Cardiac septum (tissue), 1 donor: ENCODE measurements at places on chromosomes 3 and 15.

- DNase-seq = no peak
These were observed 5.1 kb upstream of the MUC13 start for GRCh38 chr3:124939661-124940060.

DNA sequence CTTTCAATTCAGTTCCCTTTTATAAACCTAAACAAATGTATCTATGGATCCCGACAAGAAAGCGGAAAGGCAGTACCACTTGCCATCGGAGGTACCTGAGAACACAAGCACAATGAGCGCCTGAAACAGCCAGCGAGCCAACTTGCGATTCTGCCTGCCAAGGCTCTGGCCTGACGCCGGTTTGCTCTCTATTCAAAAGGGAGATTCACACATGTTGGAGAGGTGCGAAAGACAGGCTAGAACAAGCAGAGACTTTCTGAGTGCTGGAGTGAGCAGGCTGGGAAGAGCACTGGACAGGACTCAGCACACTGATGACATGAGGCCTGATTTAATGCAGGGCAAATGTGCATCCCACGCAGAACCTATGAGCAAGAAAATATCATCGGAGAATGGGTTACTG, 17.7 kb upstream of the PRR23E start:
- DNase-seq = no peak

DNA sequence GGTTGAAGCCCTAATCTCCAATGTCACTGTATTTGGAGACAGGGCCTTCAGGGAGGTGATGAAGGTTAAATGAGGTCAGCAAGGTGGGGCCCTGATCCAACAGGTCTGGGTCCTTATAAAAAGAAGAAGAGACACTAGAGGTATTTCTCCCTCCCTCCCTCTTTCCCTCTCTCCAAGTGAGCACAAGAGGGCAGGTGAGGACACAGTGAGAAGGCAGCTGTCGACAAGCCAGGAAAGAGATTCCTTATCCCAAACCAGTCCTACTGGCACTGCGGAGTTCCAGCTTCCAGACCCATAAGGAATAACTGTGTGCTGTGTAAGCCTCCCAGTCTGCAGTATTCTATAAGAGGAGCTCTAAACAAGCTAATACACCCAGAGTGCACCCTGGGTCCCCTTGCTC, 134.7 kb downstream of the ADAMTS17 start:
- DNase-seq = no peak

DNA sequence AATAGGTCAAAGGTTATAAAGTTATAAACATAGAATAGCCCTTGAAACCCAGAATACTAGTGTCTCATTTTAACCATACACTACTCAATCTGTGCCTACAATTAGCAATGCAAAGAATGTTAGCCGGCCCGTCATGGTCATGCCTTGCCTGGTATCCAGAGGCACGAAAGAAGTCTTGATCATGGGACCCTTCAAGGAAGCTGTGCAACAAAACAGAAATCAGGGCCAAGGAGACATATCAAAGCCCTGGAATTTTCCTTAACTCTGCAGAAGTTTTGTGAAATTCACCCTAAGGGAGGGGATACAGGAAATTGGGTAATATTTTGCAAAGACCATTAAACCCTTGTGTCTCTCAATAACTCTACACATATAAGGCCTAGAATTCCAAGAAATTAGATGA, 482.4 kb downstream of the ROBO1 start:
- DNase-seq = no peak

- DNase-seq = no peak
These were observed 20.1 kb downstream of the C3orf80 start for GRCh38 chr3:160245261-160245800.

DNA sequence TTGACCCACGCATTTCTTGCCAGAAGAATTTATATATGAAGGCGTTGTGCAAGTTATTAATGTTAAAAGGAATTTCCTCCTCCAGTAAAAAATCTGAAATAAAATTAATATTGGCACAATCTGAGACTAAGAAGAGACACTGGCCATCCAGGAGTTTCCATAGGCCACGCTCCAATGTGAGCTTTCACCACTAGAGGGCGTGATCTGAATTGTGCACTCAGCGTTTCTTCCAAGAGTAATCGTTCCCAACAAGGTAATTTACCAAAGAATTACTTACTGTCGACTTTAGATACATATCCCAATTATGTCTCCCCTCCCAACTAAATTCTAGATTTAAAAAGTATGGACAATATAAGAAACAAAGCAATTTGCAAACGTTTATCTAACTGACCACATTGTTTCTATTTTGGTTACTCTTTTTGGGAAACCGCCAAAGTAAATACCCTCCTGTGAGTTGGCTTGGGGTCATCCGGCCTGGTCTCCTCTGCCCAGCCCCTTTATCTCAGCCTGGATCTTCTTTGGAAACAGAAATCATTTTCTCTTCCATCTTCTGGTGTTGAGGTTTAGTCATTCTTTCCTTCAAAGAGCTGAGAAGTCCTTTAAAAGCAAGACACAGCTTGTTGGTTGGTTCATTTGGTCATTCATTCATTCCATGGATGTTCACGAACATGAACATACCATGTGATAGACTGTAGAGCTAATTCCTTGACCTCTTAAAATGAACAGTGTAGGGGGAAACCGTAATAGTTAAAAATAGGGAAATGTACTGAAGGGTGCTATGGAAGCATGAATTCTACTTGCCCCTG, 26.2 kb downstream of the POLR2M start:
- DNase-seq = no peak

DNA sequence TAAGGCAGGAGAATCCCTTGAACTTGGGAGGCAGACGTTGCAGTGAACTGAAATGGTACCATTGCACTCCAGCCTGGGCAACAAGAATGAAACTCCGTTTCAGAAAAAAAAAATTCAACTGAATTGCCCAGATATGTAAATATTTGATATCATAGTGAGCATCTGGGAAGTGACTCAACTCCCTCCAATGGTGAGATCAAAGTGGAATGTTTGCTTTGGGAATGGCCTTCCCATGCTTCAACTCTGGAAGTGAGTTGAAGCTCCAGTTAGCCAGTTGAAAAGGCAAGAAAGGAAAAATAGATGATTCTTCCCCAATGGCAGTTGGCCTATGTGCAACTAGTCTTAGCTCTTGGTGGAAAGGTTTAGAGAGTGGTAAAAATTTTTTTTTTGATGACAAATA, 131.6 kb upstream of the CMC1 start:
- DNase-seq = no peak

GRCh38 chr15:92485441-92485840, 91.8 kb downstream of the ST8SIA2 start:
- no peak for DNase-seq

DNA sequence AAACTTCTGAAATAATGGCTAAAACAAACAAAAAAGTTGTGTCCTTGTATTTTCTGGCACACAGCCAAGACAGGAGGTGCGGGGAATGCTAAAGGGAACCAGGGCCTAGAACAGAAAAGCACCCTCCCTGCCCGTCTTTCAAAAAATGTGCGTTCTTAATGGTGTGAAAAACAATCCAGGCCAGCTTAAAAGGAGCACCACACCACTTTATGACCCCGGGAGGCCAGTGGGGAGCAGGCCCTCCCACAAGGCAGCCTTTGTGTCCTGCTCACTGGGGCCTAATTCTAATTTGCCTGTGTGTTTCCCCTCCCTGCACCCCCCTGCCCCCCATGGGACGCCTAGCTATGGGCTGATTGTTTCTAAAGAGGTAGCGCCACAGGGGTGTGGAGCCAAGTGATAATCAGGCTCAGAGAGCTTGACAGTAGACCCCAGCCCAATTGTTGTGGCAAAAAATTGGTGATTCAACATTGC, 181.4 kb downstream of the GREM1 start:
- no peak for DNase-seq

GRCh38 chr3:178085817-178086123, 450.5 kb upstream of the KCNMB2 start:
- no peak for DNase-seq

DNA sequence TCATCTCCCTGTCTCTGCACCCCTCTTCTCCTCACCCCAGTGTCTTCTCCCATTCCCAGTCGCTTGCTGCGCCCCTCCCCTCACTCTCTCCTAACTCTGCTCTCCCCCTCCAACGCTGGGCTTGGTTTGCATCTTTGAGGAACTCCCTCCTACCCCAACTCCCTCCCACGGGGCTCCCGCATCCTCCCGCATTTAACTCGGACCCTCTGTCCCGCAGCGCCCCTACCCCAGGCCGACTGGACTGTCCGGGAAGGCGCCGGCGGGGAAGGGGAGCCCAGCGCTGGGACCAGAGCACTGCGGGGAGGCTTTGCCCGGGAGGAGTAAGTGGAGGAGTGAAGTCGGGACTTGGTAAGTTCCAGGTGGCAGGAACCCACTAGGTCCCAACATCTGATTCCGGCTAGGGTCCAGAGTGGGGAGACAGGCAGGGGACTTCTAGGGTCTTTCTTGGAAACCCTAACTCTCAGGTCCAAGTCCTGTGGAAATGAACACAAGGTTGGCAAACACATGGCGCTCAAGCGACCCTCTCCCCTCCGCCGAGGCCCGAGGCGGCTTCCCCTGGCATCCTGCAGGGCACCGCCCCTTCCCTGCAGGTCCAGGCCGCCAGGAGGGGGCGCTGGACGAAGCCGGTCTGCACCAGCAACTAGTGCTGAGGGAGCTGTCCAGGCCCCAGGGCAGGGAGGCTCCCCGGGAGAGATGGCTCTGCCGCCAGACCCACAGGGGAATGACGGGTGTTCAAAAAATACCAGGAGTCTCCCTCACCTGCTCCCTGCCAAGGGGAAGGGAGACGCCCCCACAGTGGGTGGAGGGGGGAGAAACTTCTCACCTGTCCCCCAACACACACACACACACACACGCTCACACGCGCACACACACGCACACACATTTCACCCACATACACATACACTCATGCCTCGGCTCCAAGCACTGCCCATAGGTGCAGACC, 53.2 kb downstream of the LHFPL4 start:
- no peak for DNase-seq

DNA sequence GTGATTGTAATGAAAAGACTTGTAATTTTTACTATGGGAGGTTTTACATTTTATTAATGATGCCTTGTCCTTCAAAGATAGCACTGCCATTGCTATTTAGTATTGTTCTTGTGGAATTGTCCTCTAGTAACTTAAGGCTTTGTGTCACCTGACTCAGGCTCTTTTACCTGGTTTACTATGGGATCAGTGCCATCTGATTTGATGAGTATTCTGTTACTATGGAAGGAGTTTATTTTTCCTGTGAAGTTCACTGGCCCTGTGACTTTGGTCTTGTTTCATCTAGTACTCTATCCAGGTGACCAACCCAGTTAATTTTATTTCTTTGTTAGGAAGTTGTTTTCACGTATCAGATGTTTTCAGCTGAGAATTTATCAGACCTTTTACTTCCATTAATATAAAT, 9.0 kb downstream of the MORF4L1 start:
- no peak for DNase-seq

- no peak for DNase-seq
These were observed 480.5 kb upstream of the ARRDC4 start for GRCh38 chr15:97479957-97480356.

- DNase-seq = no peak
These were observed 46.6 kb downstream of the ANP32A start for GRCh38 chr15:68774120-68774519.

DNA sequence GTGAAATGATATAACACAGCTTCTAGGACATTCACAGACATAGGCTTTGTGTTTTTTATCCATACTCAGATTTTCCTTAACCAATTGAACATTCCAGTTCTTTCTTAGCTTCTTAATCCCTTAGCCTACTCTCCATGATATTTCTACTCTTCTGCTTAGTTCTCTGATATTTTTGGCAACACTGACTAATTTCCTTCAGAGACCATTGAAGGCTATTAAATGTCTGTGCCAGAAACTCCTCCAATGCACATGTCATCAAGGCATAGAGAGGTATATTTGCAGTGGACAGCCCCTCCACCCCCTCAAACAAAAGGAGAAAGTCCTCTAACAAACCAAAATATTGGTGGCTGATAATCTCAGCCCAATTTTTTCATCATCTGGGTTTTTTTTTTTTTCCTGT, 105.9 kb upstream of the TSC22D2 start:
- no peak for DNase-seq

- DNase-seq = no peak
These were observed 5.4 kb downstream of the SEMA3F start for GRCh38 chr3:50160561-50160983.

- no peak for DNase-seq
These were observed 8.7 kb downstream of the DAZL start for GRCh38 chr3:16596352-16597032.

DNA sequence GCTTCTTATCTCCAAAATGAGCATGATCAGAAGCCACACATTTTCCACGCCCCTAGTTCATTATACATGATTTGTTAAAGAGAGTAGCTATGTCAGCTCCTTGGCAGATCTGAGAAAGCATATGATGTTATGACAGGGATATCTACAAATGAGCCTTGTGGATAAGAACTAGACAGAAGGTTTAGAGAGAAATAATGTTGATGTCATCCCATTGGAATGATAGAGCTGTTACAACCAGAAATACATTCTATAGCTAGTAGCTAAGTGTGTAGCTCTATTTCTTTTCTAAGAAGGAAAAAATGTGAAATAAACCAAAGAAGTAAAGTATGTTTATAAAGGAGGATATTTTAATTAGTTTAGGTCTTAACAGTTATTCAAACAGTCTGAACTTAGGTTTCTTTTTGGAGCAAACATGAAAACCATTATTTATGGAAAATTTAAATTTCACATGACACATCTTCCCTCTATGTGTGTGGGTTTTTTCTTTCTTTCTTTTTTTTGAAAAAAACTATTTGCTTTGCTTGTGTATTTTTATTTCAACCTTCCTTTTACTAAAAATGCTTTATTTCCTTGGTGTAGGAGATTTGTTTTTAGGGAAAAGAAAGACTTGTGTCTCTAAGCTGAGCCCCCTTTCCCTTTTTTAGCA, 167.7 kb downstream of the GHSR start:
- DNase-seq = no peak

- DNase-seq = no peak
These were observed 28.2 kb downstream of the MYL3 start for GRCh38 chr3:46835054-46835453.

DNA sequence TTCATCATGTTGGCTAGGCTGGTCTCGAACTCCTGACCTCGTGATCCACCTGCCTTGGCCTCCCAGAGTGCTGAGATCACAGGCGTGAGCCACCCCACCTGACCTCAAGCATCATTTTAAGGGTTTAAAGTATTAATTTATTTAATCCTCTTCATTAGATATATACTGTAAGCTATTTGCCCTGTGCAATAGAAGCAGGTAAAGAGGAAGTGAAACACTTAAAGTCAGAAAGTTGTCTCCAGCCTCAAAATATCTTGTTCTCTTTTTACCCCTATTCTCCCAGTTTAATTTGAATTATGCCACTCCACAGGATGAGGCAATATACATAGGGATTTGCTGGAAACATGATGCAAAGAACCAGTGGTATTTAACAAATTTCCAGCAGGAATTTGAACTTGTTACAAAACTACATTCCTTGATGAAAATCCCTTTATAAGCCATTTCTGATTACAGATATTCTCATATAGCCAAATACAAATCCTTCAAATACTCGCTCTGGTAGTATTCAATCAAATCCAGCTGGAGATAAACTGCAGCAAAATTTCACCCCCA, 2.0 kb downstream of the NDUFB5 start:
- DNase-seq = no peak

DNA sequence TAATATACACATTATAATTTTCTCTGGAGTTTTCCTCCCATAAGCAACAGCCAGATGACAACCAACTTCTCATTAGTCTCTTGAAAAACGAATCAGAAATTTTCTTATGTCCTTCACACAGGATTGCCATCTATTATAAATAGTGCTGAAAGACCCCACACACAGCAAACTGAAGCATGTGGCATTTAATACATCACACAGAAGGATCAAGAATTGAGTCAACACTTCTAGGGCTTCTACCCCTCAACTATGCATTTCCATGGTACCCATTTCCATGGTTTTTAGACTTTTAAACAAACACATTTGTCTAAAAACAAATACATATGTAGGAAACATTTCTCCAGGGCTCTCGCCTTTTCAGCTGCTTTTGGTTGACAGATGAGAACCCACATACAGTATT, 282.1 kb downstream of the ZBTB20 start:
- DNase-seq = no peak
